ENCODE measurements at places on chromosomes 12 and 14. TPM values are rescaled to one million over a fixed set of nuclear protein-coding genes. Genes with fewer than 3 reads are reported as not detected.

GRCh38 chr12:56723889-56724700 lies 1.0 kb downstream of the NACA start:
- DNase-seq = peak; percentile 41

KRT2 gene
- total RNA-seq = not detected

LRRK2 gene
- 1.3 TPM for total RNA-seq

AMIGO2 gene
- 8.7 TPM for total RNA-seq

GRCh38 chr14:91027561-91027960 lies 32.9 kb downstream of the RPS6KA5 start:
- DNase-seq = no peak

IAPP gene
- total RNA-seq = not detected

DNA sequence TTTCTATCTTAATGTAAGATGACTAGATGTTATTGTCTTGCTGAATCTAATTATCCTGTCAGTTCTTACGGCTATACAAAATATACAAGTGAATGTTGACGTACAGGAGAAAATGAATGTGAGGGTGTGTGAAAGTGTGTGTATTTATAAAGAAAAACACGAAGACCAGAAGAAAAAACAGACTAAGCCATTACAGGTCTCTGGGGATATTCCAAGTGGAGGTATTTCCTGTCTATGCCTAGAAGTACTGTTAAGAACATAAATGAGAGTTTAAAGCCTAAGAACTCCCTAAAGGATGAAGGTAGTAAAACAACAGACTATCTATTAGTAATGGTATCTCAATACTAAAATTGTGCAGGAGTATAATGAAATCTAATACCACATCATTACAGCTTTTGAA lies 7.6 kb downstream of the MDM1 start:
- no peak for DNase-seq

PLEK2 gene
- 4.7 TPM for total RNA-seq

GRCh38 chr14:99393059-99393655 lies 87.5 kb downstream of the SETD3 start:
- peak; percentile 13 for DNase-seq

- DNase-seq = no peak
Observed at GRCh38 chr14:96129128-96129736, 75.4 kb upstream of the BDKRB2 start.

TNFAIP2 gene
- 37.5 TPM for total RNA-seq

DNA sequence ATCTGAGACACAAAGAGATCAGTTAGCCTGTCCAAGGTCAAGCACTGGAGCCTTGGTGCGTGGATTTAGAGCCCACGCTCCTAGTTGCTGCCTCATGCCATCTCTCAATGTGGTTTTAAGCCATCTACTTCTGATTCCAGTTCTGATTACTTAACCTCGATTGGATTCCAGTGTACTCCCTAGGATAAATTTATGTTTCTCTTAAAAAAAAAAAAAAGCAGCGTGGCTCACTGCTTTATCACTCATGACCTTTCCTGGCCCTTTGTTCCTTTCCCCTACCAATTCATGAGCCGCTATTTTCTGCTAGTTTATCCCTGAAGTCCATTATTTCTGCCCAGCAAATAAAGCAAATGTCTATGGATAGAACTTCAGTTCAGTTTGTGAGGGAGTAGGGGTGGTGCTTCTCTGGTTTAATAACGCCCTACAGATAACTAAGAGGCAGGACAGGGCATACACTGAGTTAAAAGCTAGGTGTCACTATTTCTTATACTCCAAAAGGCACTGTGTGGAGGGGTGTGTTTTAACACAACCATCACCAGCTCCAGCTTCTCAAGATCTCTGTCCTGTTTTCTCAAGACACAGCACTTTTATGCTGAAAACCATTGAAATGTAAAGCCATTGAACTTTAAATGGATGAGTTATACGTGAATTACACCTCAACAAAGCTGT lies 9.8 kb upstream of the PARP11 start:
- DNase-seq = peak; percentile 8

P2RX2 gene
- total RNA-seq = not detected

KRT83 gene
- not detected for total RNA-seq

DNA sequence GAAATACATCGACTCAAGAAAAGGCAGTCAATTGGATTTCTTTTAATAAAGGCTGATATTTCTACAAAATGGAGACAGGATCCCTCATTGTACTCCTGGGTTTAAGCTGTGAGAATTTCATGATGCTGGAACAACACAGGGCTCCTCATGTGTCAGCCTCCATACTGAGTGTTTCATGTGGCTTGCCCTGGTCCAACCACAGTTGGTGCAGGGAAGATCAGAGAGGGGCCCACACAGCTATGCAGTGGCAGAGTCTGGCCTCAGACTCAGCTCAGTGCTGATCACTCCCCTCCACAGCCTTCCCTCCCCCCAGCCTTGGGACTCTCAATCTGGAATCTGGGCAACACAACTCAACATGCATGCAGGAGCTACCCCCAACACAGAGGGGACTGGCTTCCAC lies 122.5 kb upstream of the OVCH1 start:
- no peak for DNase-seq

- DNase-seq = peak; percentile 3
Observed at GRCh38 chr14:91573894-91574837, 64.1 kb upstream of the PPP4R3A start.

DNA sequence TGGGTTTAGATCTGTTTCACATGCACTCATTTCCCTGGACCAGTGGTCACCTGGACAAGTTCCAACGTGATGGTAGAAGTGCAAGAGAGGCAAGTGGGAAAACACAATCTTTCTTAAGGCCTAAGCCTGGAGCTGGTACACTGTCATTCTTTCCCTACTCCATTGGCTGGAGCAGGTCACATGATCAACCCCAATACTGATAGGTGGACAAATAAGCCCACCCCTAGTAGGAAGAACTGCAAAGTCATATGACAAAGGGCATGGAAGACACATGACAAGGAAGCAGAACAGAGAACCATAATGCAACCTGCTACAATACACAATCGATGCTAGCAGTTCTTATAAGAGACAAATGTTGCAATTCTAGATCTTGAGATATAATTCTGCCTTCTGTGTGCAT lies 66.3 kb downstream of the SRRM4 start:
- no peak for DNase-seq

DNA sequence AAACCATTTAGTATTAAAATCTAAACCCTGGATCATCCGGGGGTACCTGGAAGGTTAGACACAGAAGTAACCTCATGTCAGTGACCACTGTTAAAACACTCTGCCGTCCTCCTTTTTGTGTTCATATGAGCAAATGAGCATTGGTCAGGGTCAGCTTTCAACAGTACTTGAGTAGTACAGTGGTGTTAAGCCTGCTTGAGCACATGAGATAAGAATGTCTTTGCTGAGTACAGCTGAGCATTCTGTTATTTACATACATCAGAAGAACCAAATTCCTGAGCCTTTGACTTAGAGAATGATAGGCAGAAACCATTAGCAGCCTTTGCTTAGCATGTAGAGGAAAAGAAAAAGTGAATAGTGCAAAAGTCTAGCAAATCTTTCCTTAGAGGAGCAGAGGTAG lies 38.6 kb upstream of the LRTM2 start:
- no peak for DNase-seq

OTX2 gene
- not detected for total RNA-seq

DNA sequence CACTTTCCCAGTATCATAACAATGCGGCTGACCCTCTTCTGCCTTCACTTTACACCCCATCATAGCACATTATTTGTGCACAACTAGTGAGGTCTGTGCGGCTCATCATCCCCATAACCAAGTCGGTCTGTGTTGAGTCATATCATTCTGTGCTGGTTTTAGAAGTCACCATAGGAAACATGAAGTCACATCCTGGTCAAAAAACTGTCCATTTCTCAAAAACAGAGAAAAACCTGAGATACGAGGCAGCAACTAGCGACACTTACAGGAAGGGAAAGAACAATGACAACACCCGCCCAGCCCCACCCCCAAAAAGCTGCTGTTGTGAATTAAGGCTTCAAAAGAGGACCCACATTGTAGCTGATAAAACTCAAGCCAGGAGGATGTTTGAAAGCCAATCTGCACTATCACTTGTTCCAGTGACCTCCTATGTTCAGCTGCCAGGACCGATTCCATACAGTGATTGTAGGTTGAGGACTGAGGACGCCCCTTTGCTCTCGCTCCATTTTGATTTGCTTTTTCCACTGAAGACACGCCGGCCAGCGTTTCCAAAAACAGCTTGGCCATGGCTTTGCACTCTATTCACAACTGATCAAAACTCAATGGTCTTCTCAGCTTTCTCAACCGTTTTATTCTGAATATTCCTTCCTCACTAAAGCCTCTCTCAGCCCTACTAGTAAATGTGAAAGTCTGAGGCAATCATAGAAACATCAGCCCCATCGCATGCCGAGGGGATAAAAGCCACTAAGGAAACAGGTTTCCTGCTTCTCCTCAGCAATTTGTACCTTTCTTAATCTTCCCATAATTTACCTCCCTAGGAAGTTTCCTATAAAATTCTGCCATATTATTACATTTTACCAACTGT lies 87.5 kb downstream of the DUSP16 start:
- peak; percentile 80 for DNase-seq

TCL1B gene
- total RNA-seq = not detected

IGF1 gene
- 0.85 TPM for total RNA-seq

- DNase-seq = peak; percentile 31
Observed at GRCh38 chr12:121494093-121494787, 86.6 kb downstream of the KDM2B start.

ERBB3 gene
- not detected for total RNA-seq

DNA sequence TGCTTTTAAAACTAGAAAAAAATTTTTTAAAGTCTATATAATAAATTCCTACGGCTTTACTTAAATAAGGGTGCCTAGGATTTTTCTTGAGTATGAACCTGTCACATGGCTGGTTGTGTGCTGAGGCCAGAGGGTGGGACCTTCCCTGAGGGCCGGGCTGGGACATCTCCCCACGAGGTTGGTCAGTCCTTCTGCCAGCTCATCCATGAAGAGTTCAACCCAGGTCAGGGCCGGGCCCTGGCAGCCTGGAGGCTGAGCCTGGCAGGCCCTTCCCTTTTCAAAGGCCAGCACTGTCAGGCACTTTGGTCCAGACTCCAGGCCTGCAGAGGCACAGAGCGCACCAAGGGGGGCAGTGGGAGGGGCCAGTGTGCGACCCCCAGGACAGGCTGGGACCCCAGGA lies 31.7 kb downstream of the TNFAIP2 start:
- DNase-seq = no peak
